Activated CD4-positive, alpha-beta T cell treated with anti-CD3 and anti-CD28 coated beads, Interleukin-10, Interleukin-2, amounts not matched to agents 100 ng/mL and 50 ng/mL, durations not matched to agents 16 hours and 8 hours (primary cell): ENCODE measurements at places on chromosomes 5 and 9.
A peak's percentile ranks its signal among the peaks of the same experiment; 100 is the strongest.

- no peak for DNase-seq
Observed at GRCh38 chr9:30932226-30932625, 1452.2 kb upstream of the ACO1 start.

DNA sequence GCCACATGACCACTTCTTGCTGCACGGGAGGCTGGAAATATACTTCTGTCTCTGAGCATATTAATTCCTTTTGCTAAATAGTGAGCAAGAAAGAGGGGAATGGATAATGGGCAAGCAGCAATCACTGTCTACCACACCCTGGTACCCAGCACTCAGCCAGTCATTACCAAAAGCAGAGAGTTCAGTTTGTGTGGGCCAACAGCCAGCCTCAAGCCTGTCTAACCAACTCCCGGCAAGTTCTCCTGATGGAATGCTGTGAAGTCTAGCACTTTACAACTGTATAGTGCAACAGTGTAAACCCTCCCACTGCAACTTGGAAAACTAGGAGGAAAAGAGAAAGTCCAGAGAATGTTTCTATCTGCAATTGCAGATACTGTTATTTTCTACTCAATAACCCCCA is 47.8 kb downstream of the PLK2 start:
- DNase-seq = no peak

- DNase-seq = no peak
Observed at GRCh38 chr5:79973511-79973910, 17.6 kb downstream of the MTX3 start.

GRCh38 chr5:55708732-55709131 is 3.4 kb downstream of the SLC38A9 start:
- DNase-seq = peak; percentile 64

DNA sequence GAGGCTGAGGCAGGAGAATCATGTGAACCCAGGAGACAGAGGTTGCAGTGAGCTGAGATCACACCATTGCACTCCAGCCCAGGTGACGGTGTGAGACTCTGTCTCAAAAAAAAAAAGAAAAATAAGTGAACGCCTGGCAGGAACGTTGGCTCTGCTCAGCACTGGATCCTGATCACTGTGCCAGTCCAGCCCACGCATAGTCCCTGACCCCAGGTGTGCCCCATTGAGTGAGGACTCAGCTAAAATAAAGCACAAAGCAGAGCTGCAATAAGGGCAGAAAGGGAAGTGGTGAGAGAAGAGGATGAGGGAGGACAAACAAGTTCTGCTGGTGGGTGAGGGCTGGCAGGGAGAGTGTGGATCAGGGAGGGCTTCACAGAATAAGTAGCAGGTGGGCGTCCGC is 4.3 kb downstream of the GRHPR start:
- no peak for DNase-seq

DNA sequence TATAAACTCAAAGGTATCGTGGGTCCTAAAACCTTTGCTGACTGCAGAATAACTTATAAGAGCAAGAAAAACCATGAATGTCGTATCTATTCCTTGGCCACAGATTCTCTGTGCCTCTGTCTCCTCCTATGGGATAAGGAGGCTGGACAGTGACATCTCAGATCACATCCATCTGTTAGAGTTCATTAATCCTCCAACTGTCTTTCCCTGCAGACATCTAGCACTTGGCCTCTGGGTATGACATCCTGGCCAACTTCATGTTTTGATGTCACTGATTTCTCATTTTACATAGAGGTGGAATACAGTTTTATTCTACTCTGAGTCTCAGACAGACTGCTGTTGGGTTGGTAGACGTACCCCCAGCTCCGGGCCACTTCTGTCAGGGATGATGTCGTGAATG is 86.2 kb downstream of the OTULIN start:
- no peak for DNase-seq

GRCh38 chr9:24608599-24608998 is 62.9 kb upstream of the IZUMO3 start:
- DNase-seq = no peak

DNA sequence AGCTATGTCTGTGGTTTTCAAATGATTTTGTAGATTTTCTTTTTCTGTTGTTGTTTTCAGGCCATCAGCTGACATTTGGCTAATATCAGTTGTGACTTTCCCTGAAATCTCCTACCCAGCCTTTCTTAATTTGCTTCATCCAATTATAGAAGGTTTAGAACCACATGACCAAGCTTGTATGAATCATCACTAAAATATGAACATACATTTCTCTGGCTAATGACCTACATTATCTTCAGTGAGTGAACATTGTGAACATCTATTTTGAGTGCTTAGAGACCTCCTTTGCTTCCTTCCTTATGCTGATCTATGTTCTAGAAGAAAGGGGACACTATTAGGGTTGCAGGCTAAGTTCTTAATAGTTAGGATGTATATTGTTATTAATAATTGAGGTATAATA is 532.5 kb downstream of the RAB3C start:
- DNase-seq = no peak

- peak; percentile 69 for DNase-seq
Observed at GRCh38 chr5:157761690-157762621, 18.4 kb downstream of the LSM11 start.

DNA sequence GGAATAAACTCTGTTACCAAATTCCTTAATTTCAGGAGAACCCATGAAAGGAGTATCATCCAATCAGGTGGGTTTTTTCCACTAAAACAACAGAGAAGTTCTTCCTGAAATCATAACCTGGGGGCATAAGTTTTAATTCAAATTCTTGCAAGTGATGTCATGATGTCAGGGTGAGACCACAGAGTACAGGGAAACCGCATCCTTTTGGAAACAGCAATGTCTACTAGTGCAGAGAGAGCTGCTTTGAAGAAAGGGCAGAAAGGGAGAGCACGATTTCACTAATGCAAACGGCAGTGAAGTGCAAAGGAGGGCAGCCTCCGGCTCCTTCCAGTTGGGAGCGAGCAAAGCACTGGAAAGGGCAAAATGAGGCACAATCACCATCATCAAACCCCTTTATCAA is 20.6 kb upstream of the CMBL start:
- DNase-seq = no peak

GRCh38 chr9:137705443-137705863 is 86.6 kb downstream of the EHMT1 start:
- DNase-seq = peak; percentile 45

DNA sequence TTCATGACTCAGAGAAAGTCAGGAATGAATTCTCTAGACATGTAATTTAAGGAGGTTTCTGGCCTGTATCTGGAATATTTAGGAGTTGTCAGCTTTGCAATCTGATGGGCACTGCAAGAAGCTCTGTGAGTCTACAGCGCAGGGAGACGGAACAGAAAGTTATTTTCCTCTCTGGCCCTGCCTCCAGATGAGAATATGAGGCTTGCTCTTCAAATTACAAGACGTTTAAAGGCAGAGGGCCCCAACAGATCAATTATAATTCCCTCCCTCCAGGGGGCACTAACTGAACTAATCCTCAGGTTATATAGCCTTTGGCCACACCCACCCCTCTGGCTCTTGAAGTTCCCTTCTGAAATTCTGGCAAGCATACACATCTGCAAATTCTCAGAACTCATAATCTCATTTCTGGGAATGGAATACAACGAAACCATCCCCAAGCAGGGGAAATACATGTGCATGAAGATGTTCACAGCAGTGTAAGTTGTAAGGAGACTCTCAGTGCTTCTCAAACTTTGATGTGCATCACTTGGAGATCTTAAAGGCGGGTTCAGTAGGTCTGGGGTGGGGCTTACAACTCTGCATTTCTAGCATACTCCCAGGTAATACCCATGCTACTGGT is 307.6 kb downstream of the CWC27 start:
- DNase-seq = peak; percentile 82

GRCh38 chr5:139399501-139400121 is 4.3 kb downstream of the SPATA24 start:
- peak; percentile 46 for DNase-seq

DNA sequence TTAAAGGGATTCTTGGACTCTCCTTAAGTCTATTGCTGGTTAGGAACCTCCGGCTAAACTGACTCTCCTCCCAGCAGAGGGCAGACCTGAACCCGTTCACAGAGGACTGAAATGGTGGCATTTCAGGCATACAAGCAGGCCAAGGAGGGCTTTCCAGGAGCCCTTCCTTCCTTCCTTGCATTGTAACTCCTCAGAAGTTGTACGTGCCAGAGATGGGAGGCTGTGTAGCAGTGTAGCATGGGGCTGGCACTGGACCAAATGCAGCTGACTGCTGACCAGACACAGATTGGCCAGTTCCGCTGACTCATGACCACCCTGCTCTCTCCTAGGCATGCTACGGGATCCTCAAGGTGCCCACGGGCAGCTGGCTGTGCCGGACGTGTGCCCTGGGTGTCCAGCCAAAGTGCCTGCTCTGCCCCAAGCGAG is 36.4 kb downstream of the JADE2 start:
- DNase-seq = peak; percentile 22

DNA sequence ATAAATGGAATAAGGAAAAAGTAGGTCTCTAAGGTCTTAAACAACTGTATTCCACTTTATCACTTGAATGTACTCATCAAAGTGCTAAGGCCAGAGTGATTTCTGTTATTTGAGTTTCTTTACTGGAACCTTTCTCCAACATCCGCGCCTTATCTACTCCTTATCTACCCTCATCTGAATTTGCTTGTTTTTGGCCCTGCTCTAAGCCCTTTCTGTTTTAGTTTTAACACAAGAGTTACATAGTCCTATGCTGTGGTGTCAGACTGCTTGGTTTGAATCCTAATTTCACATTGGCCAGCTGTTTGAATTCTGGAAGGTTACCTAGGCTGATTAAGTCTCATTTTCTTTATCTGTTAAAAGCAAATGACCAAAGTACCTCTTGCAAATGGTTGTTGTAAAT is 128.3 kb downstream of the PCSK5 start:
- peak; percentile 0 for DNase-seq

GRCh38 chr5:124932791-124933600 is 186.6 kb upstream of the ZNF608 start:
- no peak for DNase-seq

- peak; percentile 6 for DNase-seq
Observed at GRCh38 chr5:122775550-122776542, 966 bp downstream of the SNX2 start.

GRCh38 chr5:175535796-175536195 is 57.4 kb downstream of the SFXN1 start:
- no peak for DNase-seq

GRCh38 chr5:218457-219291 is 554 bp downstream of the SDHA start:
- DNase-seq = peak; percentile 30

DNA sequence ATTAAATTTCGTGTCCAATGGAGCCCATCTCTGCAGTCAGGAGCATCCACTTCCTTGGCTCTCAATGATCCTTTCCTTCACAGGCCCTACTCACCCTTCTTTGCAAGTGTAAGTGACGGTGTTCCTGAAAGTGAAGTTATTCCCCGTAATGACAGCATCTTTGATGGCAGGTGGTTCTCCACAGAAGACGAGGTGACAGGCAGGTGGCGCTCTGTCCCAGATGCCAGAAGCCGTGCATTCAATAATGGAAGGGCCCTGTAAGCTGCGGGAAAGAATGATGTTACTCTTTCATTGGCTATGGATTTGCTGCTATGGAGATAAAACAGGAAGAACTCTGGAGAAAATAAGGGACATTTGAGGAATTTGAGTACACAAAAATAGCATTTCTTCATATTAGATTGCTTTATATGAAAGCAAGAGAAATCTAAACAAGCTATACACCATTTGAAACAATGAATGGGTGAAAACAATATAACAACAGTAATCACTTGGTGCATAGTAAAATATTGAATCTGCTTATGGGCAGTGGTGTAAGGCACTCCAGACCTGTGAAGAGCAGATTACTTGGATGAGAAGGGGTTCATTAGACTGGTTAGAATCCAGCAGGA is 89.9 kb upstream of the TXNDC8 start:
- DNase-seq = peak; percentile 39

DNA sequence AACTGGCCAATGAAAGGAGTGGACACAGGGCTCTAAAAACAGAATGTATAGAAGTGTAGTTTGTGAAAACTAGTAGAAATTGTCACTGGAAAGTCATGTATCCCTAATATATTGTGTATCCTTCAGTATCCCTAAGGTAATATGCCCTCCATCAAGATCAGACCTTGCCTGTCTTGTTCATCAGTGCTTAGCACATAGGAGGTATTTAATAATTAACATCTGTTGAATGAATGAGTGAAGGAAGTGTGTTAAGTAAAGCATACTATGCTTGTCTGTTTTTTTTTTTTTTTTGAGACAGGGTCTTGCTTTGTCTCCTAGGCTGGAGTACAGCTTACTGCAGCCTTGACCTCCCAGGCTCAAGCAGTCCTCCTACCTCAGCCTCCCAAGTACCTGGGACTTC is 15.8 kb downstream of the GAPVD1 start:
- DNase-seq = no peak

GRCh38 chr5:135365281-135365680 is 33.8 kb downstream of the MACROH2A1 start:
- DNase-seq = no peak

DNA sequence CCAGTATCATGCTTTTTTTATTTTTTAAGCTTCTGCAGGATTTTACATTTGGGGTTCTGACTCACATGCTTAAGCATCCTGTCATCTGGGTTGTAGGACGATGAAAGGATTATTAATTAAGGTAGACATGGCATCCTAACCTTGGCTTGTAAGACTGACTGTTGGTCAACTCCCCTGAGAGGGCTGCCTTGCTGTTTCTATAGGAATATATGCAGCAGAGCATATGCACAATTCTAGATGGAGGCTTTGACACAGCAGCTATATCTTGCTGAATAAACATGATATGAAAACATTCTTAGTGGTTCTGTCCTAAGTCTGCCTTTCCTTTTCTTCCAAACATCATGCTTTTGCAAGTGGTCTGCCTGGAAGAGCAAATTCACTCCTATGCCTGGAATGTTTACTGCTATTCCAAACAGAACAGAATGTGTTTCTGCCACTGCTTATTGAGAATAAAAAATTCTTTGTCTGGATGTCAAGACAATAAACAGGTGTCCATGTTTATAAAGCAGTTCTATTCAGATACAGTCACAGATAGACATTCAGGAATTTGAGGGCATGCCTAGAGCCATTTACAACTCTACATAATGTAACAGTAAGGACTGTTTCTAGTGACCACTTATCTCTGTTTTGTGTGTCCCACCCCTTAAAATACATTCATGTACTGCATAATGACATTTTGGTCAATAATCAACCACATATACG is 166.2 kb upstream of the PPP2R2B start:
- no peak for DNase-seq

DNA sequence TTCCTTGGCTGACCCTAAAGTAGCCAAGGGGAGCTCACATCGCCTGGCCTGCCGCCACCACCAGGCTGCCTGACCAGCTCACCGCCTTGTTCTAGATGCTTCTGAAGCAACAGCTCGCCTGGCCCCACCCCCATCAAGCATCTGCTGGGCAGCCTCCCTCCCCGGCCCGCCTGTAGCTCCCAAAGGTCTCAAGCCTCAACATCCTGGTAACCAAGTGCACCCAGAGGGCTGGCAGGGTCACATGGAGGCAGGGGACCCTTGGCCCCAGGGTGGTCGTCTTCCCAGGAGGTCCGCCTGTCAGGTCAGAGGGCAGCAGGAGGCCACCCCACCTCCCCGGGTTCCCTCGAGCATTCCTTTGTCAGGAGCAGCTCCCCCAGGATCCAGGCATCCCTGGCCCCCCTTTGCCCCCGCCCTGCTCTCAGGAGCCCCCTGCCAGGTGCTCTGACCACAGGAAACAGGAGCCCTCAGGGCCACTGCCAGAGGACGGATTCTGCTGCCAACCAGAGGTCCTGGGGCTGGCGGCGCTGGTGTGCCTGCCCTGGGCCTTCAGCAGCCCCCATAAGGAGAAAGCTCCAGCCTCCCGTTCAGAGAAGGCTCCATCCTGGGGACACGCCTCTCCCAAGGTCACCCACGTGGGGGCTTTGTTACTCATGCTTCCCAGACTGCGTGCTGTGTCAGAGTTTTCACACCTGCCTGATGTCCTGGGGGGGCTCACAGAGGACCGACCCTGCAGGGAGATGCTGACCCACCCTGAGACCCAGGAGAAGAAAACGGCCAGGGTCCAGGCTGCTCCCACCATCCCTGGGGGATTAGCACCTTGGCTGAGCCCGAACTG is 3.5 kb upstream of the LRRC14B start:
- DNase-seq = no peak
